GM03348 (cell line): ENCODE measurements at places on chromosomes 5 and 9.

DNA sequence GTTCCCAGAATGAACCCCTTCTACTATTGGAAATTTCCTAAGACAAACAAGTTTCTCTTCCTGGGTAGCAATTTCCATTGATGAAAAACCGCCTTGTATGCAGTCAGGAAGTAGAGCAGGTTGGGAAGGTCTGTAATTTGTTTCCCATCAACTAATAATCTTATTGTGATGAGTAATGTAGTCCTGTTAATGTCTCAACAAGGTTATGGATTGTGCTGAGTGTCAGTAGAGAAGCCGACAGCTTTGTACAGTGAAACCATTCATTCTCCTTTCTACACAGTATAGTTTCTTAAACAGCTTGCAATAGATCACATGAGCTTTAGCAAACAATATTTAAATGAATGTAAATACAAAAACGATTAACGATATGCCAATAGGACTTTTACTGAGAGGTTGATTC lies 355.4 kb upstream of the WWC1 start:
- no peak for DNase-seq

DNA sequence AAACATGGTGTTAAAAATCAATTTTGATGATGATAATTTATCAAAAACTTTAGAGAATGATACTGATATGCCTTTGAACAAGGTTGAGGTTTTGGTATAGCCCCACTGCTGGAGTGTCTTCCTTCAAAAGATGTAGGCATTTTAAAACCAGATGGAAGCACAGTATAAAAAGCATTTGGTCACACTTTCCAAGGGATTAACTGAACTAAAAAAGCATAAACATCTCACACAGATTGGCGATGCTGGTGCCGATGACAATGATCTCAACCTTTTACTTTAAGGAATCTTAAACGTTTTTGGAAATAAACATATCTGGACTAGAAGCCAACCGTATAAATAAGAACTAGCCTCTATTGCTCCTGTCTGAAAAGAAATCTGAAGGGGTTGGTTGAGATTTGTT lies 488.4 kb downstream of the ENC1 start:
- no peak for DNase-seq

GRCh38 chr5:132883261-132883834 lies 9.9 kb downstream of the LEAP2 start:
- DNase-seq: peak; percentile 71

- DNase-seq: no peak
Measured at GRCh38 chr9:125989090-125989501, 241.9 kb downstream of the PBX3 start.

DNA sequence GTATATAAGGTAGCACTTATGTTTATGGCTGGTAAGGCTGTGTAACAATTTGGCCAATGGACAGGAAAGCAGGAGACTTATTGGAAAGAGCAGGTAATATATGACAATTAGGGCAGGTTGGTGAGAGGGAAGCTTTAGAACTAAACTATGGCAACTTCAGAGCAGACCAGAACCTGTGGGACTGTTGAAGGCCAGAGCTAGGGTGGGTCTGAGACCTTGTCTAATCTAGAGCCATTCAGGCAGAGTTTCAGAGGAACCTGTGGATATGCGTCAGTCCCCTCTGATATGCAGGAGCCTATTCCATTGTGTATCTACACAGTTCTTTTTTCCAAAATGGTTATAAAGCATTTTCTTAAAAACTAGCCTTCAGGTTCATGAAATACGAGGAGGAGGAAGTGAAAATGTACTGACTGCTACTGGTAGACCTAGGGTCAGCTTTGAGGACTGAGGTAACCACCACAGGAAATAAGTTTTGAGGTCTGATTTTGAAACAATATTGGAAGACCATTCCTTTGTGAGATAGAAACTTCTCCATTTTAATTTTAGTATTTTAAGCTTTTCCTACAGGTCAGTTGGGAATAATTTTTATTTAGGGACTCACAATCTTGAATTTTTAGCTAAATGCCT lies 37.6 kb downstream of the ELL2 start:
- no peak for DNase-seq

GRCh38 chr5:117590944-117591343 lies 1016.3 kb upstream of the SEMA6A start:
- no peak for DNase-seq

- no peak for DNase-seq
Measured at GRCh38 chr5:76733049-76733417, 17.1 kb downstream of the F2R start.

GRCh38 chr9:32801530-32801929 lies 18.2 kb downstream of the TMEM215 start:
- DNase-seq: no peak

DNA sequence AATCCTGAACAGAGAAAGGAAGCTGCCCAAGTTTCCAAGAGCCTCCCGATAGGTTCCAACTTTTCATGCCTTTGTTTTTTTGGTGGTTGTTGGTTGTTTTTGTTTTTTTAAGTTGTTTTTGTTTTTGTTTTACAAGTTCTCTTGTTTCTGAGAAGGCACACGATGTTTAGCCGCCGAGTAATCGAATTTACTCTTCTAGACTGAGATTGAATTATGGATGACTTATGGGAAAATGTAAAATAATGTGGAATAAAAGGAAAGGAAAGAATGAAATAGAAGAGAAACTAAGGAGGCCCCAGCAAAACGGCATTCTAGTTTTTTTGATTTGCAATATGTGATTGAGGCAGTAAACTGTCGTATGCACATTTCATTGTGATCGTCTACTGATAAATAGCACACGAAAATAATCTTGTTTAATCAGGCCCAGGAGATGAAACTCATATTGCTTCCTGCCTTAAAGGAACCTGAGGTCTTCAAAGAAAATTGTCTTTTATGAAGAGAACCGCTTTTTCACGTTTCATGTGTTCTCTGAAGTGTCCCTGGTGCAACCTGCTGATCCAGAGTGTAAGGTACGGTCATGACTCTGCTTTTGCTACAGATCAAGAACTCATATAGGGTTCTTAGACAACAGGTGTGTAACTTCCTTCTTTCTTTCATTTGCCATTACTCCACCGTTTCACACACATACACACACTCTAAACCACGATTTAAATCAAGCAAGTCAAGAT lies 1.3 kb upstream of the GNAQ start:
- DNase-seq: no peak

GRCh38 chr9:121353241-121354061 lies 16.6 kb downstream of the STOM start:
- DNase-seq: no peak

- no peak for DNase-seq
Measured at GRCh38 chr5:94402096-94402495, 216.3 kb downstream of the KIAA0825 start.

DNA sequence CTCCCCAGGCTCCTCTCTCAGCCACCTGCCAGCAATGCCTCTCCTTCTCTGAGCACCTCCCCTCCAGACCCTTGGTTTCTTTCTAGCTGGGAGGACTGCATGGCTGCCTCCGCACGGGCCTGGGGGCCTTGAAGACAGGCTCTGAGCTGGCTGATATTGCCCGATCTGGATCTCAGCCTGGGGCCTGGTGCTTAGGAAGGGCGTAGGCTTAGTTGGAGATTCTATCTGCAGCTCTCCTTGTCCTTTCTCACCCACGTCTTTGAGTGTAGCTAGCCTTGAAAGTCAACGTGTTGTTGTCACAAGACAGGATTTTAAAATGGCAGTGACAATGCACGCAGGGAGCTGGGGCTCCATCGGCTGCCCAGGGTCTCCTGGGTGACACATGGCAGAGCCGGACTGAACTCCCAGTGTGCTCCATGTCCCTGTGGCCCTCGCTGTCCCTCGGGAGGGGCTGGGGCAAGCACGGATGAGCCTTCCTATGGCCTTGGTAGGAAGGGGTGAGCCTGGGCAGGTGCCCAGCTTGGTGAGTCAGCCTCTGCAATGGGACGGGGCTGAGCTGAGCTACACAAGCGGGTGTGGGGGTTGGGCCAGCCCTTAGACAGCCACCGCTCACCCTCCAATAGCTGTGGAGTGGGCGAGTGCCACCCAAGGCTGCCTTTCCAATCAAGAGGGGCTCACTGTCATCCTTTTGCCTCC lies 9.4 kb downstream of the ADAMTSL2 start:
- no peak for DNase-seq

GRCh38 chr5:57745029-57745428 lies 262.4 kb upstream of the ACTBL2 start:
- DNase-seq: no peak

DNA sequence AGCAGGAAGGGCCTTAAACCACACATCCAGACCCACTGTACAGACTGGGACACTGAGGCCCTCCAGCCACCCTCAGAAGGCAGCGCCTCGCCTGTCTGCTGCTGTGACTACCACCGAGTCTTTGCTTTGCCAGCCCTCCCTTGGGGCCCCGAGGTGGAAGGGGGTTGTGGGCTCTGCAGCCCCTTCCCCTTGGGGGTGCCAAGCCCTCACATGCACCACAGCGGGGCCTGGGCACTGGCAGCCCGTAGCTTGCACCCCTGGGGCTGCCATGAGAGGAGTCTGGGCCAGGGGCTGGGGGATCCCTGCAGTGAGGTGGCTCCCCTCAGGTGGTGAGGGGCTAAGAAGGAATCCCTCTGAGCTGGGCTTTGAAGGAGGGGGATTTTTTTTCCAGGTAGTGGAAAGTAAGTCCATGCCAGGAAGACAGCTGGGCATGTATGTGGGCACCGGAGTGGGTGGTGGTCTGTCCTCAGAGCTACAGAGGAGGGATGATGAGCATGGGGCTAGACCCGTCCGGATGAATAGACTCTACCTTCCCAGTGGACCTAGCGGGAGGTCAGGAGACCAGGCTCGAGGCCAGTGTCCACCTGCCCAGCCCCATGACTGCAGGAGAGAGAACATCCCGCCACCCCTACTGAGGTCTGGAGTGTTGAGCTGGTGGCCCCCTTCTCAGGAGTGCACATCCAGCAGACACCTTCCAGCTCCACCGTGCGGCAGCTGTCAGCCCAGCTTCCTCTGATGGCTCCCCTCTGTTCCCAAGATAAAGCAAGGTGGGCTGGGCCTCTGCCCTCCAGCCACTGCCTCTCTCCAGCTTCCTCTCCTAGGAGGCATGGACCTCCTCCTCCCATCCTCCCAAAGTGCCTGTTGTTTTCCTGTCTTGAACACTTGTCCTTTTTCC lies 15.9 kb downstream of the FLT4 start:
- DNase-seq: no peak

- DNase-seq: no peak
Measured at GRCh38 chr5:38187532-38187931, 70.8 kb upstream of the EGFLAM start.

- DNase-seq: no peak
Measured at GRCh38 chr9:89865981-89866380, 261.2 kb downstream of the GADD45G start.

- DNase-seq: no peak
Measured at GRCh38 chr5:80736730-80737129, 81.9 kb upstream of the DHFR start.

DNA sequence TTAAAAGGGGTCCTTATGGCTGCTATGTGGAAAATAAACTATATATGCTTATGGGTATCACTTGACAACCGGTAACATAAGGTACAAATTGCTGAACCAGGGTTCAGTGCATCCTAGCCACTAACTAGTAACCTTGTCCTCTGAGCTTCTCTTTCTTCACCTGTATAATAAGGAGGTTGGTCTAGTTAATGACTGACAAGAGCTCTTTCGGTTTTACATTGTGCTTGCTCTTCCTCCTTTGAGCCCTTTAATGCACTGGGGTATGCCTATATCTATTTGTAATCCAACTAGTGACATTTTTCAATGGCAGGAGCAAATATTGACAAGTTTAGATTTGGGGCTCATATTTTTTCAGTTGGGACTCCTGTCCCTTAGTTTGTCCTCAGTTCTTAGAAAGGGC lies 66.1 kb downstream of the NPR3 start:
- no peak for DNase-seq

DNA sequence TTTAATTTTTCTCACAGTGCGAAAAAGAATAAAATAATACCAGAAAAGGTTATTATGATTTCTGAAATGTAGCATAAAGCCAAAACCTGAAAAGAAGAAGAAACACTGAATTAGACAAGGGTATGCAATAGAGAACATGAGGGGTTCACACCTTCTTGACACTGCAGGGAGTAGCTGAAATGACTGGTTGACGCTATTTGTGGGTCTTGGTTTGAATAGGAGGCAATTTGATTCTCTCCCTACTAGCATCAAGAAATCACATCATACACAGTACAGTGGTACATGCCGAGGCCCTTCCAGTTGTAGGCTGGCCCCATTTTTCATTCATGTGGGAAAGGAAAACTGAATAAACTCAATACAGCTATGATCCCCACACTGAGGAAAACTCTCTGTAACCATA lies 68.6 kb downstream of the NR3C1 start:
- DNase-seq: no peak

GRCh38 chr5:176529741-176530141 lies 7.5 kb downstream of the RNF44 start:
- DNase-seq: no peak

- no peak for DNase-seq
Measured at GRCh38 chr9:87798261-87798833, 72.4 kb downstream of the CTSL start.

DNA sequence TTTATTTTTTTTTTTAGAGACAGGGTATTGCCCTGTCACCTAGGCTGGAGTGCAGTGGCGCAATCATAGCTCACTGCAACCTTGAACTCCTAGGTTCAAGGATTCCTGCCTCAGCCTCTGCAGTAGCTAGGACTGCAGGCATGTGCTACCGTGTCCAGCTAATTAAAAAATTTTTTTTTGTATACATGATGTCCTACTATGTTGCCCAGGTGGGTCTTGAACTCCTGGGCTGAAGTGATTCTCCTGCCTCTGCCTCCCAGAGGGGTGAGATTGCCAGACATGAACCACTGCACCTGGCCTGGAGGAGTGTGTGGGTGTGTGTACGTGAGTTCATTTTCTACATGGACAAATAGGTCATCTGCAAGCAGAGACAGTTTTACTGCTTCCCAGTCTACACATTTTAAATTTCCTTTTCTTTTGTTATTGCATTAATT lies 33.8 kb downstream of the JMY start:
- DNase-seq: no peak

DNA sequence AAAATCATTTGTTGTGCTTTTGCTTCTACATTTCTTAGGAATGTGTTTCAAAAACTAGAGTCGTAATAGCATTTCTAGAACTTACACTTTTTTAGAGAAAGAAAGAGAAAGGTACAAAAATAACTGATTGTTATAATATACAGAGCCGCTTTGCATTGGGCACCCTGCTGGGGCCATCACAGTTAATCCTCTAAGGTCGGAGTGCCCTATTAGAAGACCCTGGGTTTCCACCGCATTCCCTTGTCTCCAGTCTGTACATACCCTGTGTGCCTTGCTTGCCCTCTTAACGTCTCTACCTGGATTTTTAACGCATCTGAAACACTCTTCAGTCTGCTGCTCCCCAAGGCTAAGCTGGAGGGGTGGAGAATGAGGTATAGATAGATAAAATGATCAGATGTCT lies 1.3 kb downstream of the MARVELD2 start:
- no peak for DNase-seq

- DNase-seq: no peak
Measured at GRCh38 chr5:57370376-57370775, 112.2 kb downstream of the ACTBL2 start.

GRCh38 chr9:112074250-112075008 lies 100.7 kb downstream of the SUSD1 start:
- peak; percentile 69 for DNase-seq
